Uterus (tissue), 4 donors: ENCODE measurements at places on chromosomes 3 and 15.

DNA sequence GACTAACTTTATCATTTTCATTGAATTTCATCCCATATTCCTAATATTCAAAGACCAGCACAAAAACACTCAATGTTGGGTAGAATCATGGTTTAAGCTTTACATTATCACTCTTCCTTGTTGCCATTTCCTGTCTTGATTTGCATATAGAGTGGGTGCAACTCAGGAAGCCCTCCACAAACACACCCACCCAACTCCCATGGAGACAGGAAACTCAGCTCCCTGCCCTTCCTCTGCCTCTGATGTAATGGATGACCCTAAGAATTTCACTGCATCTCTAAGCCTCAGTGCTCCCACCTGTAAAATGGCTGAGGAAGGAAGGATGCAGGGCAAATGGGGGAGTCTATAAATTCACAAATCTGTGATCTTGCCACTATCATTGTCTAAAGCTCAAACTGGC, 98.1 kb upstream of the BFSP2 start:
- DNase-seq, result no peak

DNA sequence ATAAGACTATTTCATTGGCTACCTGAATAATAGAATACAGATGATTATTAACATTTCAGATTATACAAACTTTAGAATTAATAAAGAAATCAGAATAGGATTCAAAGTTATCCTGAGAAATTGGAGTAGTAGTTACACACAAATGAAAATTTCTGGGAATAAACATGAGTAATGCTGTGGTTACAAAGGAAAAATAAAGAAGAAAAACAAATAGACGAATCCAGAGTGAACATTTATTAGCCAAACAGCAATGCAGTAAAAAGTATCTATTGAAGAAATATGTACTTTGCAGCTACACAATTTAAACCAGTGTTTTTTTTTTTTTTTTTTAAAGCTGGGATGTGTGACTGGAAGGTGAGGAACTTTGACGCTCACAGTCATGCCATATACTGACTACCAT, 1159.2 kb downstream of the TUSC7 start:
- no peak for DNase-seq

GRCh38 chr15:29677871-29678461, 144.3 kb downstream of the TJP1 start:
- DNase-seq, result no peak

DNA sequence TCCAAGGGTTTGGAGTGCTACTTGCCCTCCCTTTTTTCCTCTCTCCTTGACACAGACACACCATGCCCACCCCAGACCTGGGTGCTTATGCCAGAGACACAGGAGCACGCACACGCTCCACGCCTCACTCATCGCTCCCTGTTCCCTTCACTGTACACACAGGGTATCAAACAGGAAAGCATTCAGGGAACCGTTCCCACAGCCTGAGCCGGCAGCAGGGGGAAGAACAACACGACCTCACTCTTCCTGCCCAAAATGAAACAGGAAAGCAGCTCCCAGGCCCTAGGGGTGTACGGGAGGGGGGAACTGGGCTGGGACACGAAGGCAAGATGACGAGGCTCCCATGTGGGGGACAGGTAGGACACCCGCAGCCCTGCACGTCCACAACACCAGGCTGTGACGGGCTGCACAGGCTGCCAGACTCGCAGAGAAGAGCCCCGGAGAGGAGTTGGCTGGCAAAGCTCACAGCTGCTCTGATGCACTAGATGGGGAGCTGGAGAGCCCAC, 11.2 kb downstream of the DLL4 start:
- DNase-seq, result no peak

- DNase-seq, result no peak
Measured at GRCh38 chr3:160154596-160154995, 70.6 kb upstream of the C3orf80 start.

GRCh38 chr3:120350401-120350941, 1.3 kb upstream of the LRRC58 start:
- DNase-seq, result peak; percentile 20

DNA sequence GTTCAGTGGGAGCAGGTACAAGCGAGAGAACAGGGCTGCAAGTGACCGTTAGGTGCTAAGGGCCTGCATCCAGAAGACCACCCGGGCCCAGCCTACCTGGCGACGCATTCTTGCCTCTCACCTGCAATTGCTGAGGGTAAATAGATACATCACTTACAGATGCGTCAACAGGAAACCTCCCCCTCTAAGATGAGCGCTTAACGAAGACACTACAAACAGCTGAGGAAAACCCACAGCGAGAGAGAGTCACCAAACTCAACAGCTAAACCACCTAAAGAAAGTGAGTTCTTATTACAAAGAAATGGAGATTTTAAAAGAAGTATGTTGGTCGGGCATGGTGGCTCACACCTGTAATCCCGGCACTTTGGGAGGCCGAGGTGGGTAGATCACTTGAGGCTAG, 157.9 kb downstream of the CHSY1 start:
- DNase-seq, result no peak

DNA sequence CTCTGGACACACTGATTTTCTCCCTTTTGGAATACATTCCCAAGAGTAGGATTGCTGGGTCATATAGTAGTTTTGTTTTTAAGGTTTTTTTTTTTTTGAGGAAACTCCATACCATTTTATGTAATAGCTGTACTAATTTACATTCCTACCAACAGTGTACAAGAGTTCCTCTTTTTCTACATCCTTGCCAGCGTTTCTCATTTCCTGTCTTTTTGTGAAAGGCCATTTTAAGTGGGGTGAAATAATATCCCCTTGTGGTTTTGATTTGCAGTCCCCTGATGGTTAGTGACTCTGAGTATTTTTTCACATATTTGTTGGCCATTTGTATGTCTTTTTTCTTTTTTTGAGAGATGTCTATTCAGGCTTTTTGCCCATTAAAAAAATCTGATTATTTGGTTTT, 1205.5 kb downstream of the ROBO1 start:
- DNase-seq, result no peak

DNA sequence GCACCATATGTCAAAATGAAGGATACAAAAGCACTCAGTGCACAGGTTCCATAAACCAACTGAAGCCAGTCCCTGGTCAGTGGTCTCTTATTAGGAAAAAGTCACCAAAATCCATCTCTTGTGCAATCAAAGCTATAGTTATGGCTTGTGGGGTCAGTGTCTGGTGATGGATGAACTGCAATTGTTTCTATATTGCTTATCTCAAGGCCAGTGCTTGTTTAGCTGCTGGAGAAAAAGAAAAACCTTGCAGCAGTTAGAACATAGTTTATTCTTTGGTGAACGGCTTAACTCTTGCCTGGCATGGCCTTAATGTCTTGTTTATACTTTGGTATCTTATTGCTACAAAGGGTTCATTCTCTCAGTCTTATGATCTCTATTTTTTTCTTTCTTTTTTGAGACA, 2.9 kb upstream of the UQCRC1 start:
- no peak for DNase-seq

- no peak for DNase-seq
Measured at GRCh38 chr15:51048308-51048707, 46.4 kb downstream of the TNFAIP8L3 start.

GRCh38 chr3:15631426-15632211, 30.1 kb downstream of the BTD start:
- no peak for DNase-seq

- no peak for DNase-seq
Measured at GRCh38 chr3:175075269-175075668, 216.1 kb downstream of the NAALADL2 start.
